ENCODE measurements at places on chromosomes 1 and 21.

- DNase-seq = no peak
Observed at GRCh38 chr1:240343966-240344365, 252.3 kb downstream of the FMN2 start.

GRCh38 chr1:221451741-221452140, 290.1 kb downstream of the DUSP10 start:
- no peak for DNase-seq

DNA sequence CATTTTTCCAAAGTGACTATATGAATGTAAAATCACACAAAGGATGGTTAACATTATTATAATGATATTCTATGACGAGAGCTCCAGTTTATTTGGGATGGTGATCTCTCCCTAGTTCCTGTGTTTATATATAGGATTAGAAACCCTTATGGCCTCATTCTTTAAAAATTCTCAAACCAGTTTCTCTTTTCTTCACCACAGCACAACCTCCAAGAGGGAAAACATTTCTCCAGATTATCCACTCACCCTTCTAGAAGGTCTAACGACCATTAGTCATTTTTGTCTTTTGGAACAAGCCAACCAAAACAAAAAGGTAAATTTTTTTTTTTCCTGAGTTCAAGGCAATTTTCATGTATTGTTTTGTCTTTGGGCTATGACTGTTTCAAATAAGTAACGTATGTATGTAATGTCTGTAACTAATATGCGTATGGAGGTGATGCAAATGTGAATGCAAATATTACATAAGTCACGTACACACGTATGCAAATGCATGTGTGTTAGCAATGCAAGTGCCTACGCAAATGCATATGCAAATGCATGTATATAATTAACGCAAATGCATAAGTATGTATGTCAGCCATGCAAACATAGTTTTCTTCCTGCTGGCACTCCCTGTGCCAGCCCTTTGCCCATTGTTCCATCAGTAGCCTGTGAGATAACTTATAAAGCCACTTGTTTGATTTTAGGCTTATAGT, 72.5 kb upstream of the MORC3 start:
- DNase-seq = no peak

DNA sequence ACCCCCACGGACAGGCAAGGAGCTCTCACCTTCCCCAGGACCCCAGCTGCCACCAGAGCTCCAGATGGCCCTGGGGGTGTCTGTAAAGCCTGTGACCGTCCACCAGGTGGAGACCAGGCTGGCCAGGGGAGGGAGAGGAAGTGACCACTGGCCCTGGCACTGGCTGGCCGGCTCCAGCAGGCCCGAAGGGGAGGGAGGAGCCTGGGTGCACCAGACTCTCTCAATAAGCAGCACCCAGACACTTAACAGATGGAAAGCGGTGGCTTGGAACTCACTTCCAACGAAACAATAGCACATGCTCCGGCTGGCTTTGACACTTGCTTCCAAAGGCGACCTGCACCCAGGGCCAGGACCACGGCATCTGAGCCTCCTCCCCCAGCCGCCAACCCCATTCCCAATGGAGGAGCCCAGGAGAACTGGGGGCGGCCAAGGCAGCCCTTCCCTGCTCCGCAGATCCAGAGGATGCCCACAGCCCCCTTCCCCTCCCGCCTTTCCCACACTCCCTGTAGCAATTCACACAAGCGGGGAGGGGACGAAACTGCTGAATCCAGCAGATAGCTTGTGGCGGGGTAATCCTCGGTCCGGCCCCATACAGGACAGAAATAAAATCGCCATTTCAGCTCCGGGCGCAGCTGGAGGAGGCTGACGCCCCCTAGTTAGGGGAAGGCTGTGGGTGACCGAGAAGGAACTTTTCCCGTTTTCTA, 742 bp upstream of the PDE9A start:
- no peak for DNase-seq

DNA sequence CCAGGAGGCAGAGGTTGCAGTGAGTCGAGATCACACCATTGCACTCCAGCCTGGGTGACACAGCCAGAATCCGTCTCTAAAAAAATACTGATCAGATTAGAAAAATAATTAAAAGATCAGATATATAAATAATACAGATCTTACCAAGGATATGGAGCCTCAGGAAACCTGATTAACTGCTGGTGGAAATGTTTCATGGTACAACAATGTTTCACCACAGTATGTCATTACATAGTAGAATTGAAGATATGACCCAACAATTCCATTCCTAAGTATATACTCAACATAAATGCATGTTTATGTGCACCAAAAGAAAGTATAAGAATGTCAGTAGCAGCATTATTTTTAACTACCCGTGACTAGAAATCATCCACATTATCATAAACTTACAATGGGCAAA, 41.7 kb downstream of the CD53 start:
- no peak for DNase-seq

GRCh38 chr1:94611681-94612475, 70.3 kb upstream of the F3 start:
- DNase-seq = no peak

DNA sequence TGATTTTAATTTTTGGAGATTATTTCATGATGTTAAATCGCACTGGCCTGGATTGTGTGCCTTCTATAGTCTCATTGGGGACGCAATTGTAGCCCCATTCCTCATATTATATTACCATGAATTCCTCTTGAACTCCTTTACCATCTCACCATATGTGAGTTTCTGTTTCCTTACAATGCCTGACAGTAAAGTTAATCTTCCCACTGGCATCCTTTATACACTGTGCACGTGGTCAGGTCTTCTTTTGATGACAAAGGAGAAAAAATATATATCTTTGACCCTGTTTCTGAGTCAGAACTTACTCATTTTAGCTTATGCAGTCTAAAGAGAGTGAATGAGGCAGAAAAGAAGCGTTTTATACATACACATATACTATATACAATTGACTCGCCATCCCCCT, 774 bp upstream of the ABL2 start:
- no peak for DNase-seq
